ENCODE measurements at places on chromosomes 4 and X.

DNA sequence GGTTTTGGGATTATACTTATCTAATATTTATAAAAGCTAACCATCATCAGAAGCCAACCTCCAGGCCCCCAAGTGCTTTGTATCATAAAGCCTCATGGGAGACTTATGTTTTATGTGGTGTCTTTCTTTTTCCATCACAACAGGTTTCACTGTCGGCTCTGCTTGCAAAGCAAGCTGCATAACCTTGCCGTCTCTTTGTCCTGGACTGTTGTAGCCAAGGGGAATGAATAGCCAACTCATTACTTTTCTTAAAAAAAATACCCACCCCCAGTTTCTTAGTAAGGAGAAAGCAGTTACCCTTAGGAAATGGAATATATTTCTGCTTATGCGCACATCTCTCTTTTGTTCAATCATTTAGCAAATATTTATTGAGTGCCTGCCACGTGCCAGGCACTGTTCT, 40.7 kb downstream of the FAM184B start:
- DNase-seq, result no peak

- DNase-seq, result peak; percentile 14
These were observed 49.2 kb downstream of the SMARCAD1 start for GRCh38 chr4:94256828-94257227.

DNA sequence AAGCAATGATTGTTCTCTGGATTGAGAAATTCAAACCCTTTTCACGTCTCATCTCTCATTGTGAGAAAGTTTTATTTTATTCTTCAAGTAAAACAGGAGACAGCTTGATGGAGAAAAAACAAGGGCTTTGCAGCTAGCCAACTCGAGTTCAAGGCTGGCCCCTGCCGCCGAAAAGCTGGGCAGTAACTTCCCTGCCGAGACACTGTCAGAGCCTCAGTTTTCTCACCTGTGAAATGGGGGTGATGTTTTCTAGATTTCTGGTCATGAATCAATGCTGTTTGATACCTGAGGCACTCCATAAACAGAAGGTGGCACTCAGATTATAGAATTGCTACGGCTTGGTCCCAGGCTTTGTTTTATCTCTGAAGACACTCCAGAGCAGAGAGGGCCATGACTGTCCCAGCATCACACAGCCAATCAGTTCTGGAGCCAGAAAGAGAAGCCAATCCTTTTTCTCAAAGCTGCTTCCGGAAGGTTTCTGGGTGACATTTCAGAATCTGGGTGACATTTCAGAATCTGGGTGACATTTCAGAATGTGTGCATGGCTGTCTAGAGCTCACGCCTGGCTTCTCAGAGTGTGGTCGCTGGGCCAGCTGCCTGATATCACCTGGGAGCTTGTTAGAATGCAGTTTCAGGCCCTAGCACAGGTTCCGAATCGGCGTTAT, 33.2 kb downstream of the HMX1 start:
- no peak for DNase-seq

- DNase-seq, result peak; percentile 58
These were observed 71.7 kb downstream of the FANCB start for GRCh38 chrX:14801136-14801535.

GRCh38 chrX:20270562-20270890, 3.8 kb upstream of the RPS6KA3 start:
- DNase-seq, result peak; percentile 53

DNA sequence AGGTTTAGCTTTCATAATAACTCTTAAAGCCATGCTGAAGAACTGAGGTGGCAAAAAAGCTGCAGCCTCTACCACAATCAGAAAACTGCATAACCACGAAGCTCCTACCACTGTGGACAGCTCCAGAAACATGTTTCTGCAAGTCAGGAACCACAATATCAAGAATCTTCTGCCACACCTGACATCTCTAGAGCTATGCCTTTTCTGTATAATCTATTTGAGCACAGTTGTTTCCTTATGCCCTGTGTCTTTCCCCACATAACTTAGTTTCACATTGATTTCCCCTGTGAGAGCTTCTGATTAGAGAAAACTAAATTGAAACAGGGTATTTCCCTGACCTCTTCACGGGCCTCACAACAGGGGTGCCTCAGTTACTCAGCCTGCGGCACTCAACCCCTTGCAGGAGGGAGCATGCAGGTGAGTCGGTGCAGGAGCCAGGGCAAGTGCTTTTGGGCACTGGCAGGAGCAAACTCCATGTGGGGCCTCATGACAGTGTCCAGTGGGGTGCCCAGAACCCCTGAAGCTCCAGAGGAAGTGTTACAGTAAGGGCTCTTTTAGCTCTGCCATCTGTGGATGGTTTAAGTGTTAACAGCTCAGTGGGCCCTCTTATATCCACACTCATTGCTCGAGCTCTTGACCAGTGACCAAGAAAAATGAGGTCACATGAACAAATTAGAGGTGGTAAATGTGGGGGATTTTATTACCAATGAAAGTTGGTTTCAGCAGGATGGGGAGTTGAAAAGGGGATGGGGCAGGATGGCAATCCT, 132.8 kb upstream of the BMP3 start:
- DNase-seq, result no peak

- DNase-seq, result no peak
These were observed 372.4 kb upstream of the RPS6KA3 start for GRCh38 chrX:20639115-20639514.

GRCh38 chr4:150355418-150355817, 226.5 kb upstream of the MAB21L2 start:
- DNase-seq, result no peak
